CD4-positive, alpha-beta T cell treated with Interferon alpha-2 for 1 hour (primary cell): ENCODE measurements at places on chromosomes 11 and 22.
A peak's percentile ranks its signal among the peaks of the same experiment; 100 is the strongest.

DNA sequence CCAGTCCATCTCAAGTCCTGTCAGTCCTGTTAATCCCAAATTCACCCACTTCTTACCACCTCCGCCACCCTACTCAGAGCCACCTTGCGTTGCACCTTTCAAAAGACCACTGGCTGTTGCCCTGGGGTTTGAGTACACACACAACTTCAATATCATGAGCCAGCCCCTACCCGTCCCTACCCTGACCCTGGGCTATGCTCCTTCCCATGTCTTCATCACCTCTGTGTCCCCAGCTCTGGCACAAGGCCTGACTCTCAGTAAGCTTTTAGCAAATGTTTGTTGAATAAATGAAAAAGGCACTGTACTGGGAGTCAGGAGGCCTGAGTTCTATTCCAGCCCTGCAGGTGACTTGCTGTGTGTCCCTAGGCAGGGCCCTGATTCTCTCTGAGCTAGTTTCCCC lies 26.5 kb downstream of the OTOG start:
- no peak for DNase-seq

DNA sequence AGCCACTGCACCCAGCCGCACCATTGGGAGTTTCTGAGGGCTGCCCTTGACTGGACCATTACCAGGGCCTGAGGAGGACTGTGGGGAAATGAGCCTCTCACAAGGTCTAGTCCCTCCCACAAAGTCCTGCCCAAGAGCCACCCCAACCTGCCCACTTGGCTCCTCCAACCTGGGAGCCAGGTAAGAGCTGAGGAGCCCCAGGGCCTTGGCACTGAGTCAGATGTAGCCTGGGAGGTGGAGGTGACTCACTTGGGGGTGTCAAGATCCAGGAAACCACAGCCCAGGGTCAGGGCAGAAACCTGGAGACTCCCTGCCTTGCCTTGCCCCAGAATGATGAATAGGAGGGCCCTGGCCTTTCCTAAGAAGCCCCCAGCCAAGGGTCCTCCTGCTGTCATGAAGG lies 25.8 kb upstream of the P2RY2 start:
- DNase-seq, result no peak

DNA sequence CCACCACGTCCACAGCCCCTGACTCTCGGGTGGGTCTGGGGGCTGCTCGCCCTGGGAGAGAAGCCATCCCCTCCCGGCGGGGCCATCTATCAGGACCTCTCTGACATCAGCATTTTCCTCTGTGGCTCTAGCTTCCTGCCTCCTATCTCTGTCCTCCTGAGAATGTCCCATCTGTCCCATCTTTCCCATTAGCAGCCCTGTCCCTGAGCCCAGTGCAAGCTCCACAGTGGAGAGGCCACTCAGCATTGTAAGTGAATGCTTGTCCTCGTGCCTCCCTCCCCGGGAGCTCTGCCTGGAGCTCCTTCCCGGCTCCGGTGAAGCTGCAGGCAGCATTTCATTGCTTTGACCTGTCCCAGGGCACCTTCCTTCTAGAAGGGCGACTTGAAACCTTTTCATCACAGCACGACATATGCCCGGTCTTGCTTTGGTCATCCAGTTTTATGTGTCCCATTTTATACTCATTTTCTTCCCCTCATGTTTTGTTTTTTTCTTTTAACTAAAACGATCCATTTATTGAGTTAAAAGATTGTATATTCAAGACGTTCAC lies 49.7 kb downstream of the RTN4R start:
- no peak for DNase-seq

GRCh38 chr11:61024938-61025820 lies 53.7 kb downstream of the CD6 start:
- no peak for DNase-seq

DNA sequence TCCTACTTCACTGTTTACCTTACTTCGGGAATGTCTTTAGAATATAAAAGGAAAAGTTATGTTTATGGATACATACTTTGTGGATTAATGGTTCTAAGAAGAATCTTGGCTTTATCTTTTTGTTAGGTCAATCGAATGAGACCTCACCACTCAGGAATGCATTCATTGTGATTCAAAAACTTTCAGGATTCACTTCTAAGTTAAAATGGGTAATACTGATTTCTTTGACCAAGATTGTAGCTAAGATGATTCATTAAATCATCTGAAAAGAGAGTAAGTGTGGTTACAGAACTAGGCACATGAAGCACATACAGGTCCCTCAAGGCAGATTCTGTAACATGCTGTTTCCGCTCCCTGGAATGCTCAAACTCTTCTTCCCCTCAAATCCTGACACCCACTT lies 716.4 kb downstream of the KCNA4 start:
- no peak for DNase-seq

- DNase-seq, result no peak
These were observed 55.3 kb downstream of the OTOG start for GRCh38 chr11:17602105-17603001.

DNA sequence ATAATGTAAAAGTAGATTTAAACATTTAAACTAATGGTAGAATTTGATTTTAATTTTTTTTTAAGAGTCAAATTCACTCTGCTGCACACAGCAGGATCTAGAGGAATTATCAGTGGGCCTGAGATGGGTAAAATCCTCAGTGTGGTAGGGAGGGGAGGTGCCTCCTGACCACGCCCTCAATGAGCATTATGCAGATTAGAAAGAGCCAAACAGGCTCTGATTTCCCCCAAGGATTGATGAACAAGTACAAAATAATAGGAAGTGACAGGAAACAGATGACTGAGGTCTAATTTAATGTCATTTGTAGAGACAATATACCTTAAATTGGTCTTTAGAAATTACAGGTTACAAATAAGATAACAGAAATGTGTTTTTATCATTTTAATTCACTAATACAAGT lies 155.2 kb downstream of the DCDC1 start:
- no peak for DNase-seq

- no peak for DNase-seq
These were observed 31.4 kb downstream of the CASP12 start for GRCh38 chr11:104866815-104867214.

DNA sequence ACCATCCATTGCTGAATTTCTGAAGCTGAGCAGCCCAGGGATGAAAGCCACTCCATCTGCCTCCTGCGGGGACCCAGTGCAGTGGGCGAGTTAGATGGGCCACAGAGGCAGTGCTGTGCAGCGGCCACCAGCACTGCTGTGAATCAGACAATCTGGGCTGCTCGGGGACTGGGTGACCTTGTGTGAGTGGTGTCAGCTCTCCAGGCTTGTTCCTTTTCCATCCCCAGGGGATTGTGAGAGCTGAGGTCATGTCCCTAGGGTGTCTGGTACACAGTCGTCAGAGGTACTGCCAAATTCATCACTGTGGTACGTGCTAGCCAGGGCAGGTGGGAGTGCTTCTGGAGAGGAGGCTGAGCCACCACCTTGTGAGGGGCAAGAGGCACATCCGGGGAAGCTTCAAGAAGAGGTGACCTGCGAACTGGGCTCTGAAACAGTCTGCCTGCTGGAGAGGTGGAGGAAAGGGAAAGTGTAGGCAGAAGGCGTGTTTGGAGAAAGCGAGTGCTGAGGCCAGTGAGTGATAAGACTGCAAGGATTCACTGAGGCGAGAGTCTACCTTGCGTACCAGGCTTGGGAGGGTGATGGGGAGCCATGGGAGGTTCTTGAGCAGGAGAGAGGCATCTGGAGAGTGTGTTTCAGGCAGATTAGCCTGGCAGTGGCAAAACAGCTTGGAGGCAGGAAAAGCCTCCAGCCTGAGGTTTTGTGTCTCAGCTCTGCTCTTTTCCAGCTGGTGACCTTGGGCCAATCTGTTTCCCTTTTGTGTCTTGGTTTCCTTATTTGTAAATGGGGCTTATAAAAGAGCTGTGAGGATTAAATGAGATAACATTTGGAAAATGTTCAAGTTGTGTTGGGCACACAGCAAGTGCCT lies 22.7 kb downstream of the CACNA1I start:
- DNase-seq, result no peak

- no peak for DNase-seq
These were observed 89.0 kb downstream of the OPCML start for GRCh38 chr11:133443206-133443747.

- DNase-seq, result no peak
These were observed 248.9 kb upstream of the NARS2 start for GRCh38 chr11:78823588-78823987.

- no peak for DNase-seq
These were observed 22.1 kb downstream of the STIM1 start for GRCh38 chr11:3877364-3878257.

- DNase-seq, result no peak
These were observed 10.2 kb upstream of the OOSP4A start for GRCh38 chr11:59953463-59954218.

GRCh38 chr22:37487571-37487970 lies 1.4 kb upstream of the MFNG start:
- DNase-seq, result no peak

DNA sequence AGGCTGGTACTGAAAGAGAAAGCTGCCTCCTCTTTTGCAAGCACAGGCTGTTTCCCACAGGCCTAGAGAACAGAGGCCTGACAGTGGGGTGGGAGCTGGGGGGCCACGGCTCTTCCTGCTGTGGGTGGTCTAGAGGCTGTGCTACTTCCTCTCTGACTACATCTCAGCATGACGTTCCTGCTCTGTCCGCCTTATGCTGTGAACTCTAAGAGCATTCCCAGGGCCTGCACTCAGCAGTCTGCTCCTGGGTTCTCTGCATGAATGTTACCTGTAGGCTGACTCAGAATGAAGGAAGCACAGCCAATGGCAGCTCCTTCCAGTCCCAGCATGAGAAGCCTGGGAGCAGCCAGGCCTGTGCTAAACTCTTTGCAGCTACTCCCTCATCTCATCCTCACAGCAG lies 534.3 kb downstream of the NTM start:
- DNase-seq, result no peak

GRCh38 chr22:41883400-41883799 lies 31.5 kb downstream of the SHISA8 start:
- DNase-seq, result no peak

DNA sequence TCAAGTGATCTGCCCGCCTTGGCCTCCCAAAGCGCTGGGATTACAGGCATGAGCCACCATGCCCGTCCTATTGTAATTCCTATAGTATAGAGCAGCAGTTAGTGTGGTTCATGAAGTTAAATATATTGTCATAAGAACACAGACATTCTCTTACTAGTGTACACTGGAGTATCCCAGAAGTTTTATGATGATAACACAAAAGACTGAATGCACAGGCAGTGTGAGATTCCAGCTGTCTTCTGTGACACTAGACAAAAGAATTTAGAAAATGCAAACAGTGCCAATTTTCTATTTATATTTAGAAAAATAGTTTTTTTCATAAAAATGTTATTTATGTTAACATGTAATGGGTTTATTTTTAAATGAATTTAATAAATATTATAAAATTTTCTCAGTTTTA lies 39.4 kb upstream of the RBX1 start:
- no peak for DNase-seq

GRCh38 chr11:117815262-117815803 lies 9.2 kb downstream of the FXYD2 start:
- peak; percentile 93 for DNase-seq

DNA sequence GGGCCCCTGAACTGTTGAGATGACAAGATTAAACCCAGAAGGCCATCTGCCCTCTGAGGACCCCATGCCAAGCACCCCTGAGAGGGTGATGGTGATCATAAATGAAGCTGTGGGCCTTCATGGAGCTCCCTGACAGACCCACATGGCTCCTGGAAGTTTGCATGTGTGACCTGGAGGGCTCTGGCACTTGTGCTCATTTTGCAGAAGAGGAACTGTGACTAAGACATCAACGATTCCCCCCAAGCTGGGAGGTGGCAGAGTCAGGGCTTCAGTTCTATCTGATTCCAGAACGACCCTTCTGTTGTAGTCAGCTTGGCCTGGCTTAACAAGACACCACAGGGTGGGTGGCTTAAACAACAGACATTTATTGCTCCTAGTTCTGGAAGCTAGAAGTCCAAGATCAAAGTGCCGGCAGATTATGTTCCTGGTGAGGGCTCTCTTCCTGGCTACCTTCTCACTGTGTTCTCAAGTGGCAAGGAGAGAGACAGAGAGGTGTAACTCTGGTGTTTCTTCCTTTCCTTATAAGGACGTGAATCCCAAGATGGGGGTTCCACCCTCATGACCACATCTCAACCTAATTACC lies 46.4 kb upstream of the CD82 start:
- DNase-seq, result no peak

- DNase-seq, result no peak
These were observed 3.1 kb downstream of the ST13 start for GRCh38 chr22:40853333-40853732.
